ENCODE measurements at places on chromosomes 16 and 17.

GRCh38 chr16:11131706-11132105 lies 124.3 kb downstream of the SOCS1 start:
- DNase-seq: no peak

DNA sequence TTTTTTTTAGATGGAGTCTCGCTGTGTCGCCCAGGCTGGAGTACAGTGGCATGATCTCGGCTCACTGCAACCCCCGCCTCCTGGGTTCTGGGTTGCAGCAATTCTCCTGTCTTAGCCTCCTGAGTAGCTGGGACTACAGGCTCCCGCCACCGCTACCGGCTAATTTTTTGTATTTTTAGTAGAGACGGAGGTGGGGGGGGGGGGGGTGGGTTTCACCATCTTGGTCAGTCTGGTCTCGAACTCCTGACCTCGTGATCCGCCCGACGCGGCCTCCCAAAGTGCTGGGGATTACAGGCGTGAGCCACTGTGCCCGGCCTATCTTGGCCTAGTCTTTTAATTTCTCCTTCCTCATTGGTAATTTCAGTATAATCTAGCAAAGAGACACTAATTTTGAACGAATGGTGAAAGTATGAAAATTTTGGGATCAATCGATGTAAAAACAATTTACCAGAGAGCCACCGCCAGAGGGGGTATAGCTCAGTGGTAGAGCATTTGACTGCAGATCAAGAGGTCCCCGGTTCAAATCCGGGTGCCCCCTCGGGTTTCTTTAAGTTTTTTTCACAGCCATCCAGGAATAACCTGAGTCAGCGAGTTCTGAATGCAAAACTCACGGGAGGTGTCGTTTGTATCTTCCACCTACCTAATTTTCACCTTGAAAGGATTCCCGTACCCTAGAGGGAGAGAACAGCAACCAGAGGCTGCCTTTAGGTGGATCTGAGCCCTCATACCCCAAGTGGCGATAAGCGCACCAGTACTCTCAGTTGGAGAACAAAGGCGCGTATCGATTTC lies 2.5 kb upstream of the LASP1 start:
- DNase-seq: peak; percentile 71

DNA sequence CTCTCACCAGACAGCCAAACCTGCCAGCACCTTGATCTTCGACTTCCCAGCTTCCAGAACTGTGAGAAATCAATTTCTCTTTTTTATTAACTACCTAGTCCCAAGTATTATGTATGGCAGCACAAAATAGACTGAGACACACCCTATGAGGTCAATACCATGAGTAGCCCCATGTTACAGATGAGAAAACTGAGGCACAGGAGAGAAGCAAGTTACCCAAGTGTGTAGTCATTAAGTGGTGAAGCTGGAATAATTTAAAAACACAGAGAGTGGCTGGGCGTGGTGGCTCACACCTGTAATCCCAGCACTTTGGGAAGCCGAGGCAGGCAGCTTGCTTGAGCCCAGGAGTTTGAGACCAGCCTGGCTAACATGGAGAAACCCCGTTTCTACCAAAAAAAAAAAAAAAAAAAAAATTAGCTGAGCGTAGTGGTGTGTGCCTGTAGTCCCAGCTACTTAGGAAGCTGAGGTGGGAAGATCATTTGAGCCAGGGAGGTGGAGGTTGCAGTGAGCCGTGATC lies 4.9 kb downstream of the NQO1 start:
- no peak for DNase-seq

DNA sequence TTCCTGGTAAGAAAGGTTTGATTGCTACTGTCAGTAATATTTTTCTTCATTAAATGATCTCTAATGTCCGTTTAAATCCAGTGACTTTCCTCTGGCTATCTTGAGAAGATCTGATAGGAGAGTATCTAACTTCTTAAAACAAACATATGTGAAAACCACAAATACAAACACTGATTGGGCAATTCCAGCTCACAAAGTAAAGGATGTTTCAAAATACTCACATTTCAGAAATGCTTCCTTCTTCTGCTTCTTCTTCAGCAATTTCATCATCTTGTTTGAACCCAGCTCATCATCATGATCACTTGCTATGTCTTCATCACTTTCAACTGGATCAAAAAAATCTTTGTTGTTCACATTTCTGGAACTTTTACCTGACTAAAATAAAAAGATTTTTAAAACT lies 64.3 kb upstream of the RBL2 start:
- DNase-seq: no peak

DNA sequence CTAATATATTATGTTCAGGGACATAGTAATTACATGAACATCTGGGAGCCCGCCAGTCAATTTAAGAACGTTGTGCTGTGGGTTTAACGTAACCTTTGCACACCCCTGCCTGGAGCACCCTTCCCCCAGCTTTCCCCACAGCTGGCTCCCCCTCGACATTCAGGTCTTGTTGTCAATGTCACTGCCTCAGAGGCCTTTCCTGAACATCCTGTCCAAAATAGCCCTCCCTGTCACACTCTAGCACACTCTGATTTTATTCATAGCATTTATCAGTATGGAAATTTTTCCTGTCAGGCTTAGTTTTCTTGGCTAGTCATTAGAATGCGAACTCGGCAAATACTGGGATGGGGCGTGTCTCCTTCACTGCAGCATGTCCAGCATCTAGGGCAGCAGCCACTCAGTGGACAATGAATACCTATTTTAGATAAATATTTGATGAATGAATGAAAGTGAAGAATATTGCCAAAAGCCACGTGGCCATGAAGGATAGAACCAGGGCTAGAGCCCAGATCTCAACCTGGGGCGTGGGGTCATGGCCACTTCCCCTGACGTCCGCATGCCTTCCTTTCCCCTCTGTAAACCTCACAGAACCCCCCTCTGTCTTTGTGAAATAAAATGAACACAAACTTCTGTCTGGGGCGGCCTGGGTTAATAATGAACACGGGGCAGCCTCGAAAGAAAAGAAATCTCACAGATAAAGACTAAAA lies 10.5 kb downstream of the PIK3R6 start:
- no peak for DNase-seq

GRCh38 chr17:8133941-8134340 lies 10.0 kb upstream of the HES7 start:
- no peak for DNase-seq

- DNase-seq: no peak
Measured at GRCh38 chr16:3383045-3383448, 17.8 kb downstream of the ZSCAN32 start.

DNA sequence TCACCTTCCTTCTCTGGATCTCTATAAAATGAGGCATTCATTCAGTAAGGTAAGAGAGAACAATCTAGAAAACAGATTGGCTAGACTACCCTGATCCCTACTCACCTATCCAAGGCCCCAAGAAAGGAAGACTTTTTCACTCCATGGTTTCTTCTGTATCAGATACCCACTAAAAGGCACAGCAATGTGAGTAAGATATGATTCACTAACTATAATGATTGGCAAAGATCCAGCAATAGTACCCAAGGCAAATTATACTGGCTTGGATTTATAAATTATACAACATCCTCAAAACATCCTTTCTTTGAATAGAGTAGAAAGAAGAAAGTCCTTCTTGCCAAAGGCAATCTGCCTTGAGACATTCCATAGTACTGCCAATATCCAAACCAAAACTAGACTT lies 1432.0 kb upstream of the GOT2 start:
- DNase-seq: no peak

DNA sequence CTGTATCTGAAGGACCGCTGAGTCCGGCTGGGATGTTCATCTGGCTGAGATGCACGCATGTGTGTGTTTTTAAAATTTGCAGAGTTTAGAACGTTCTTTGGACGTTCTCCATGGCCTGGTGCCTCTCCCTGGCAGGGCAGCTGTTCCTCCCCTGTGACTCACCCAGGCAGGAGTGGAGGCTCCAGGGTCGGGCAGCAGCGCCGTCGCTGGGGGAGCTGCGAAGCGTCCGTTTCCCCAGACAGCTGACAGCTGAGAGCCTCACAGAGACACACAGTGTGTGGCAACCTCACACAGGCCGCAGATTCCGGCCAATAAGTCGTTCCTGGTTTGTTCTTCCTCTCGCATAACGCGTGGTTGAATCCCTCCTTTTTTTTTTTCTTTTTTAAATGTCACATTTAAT lies 80.6 kb downstream of the OR1D5 start:
- peak; percentile 81 for DNase-seq

DNA sequence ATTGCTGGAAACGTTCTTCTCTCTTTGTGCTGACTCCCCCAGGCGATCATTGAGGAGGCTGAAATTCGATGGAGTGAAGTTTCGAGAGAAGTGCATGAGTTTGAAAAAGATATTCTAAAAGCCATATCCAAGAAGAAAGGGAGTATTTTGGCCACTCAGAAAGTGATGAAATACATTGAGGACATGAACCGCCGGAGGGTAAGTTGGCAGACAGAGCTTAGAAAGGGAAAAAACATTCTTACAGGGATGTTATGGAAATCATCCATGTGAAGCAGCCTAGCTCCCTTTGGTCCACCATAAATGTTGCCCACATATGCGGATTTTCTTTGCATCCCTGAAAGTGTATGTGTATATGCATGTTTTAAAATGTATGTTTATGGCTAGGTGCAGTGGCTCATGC lies 36.5 kb downstream of the PRSS54 start:
- DNase-seq: no peak

- no peak for DNase-seq
Measured at GRCh38 chr17:81831957-81832607, 1.0 kb downstream of the MCRIP1 start.

- DNase-seq: no peak
Measured at GRCh38 chr17:80465327-80465974, 11.0 kb downstream of the NPTX1 start.

GRCh38 chr17:17575360-17576251 lies 15.9 kb downstream of the PEMT start:
- DNase-seq: no peak

GRCh38 chr17:692116-692515 lies 22.5 kb downstream of the VPS53 start:
- no peak for DNase-seq

- DNase-seq: no peak
Measured at GRCh38 chr16:28846933-28847273, 755 bp upstream of the TUFM start.

DNA sequence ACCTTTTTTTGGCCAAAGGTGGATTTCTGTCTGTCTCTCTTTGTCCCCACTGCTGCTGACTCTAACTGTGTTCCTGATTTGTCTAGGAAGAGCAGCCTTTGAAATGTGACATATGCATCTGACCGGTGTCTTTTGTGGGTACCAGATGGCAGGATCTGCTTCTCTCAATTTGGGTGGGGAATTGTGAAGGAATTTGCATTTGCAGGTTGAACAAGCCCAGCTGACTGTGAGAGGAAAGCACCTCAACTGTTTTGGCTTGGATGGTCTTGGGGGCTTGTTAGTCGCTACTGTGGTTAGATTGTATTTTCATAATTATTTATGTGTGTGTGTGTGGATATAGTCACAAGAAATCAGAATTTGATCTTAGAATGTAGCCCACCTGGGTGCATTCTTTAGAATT lies 37.7 kb upstream of the LCMT1 start:
- no peak for DNase-seq

GRCh38 chr17:79797492-79798298 lies 818 bp upstream of the CBX8 start:
- DNase-seq: peak; percentile 76

DNA sequence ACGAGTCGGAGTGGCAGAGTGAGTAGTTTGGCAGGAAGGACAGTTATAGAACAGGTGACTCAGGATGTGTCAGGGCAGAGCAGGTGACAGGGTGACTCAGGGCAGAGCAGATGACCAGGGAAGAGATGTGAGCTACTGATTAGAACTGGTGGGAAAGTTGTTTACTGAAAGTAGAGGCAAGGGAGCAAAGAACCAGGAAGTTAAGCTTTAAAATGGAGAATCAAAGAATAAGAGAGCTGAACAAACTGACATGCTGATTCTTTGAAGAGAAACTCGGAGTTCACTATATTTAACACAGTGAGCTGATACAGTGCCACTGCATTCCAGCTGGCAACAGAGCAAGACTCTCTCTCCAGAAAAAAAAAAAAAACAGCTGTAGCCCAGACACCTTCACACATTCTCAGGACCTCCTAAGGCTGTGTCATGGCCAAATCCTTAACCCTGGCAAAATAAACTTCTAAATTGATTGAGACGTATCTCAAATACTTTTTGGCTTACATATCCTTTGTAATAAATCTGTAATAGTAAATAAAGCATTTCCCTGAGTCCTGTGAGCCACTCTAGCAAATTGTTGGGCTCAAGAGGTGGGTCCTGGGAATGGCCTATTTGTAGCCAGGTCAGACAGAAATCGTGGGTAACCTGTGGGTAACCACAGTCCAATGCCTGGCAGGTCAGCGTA lies 12.3 kb upstream of the UBE2I start:
- no peak for DNase-seq

GRCh38 chr16:56469748-56470147 lies 18.4 kb downstream of the OGFOD1 start:
- DNase-seq: no peak

DNA sequence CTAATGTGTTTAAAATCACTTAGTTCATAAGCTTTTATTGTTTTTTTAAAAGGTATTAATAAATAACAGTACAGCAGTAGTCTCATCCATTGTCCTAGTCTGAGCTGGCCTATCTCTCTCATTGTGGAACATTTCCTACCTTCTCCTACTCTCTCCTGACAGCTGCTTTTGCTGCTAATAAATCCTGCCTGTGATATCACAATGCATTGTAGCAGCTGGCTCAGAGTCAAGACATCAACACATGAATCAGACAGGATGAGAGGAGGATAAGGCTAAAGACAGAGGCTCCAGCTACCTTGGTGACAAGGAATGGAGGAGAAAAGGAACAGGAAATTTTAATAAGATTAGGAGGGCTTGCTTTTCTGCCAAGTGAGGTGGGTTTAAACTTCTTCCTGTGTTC lies 626.1 kb downstream of the HS3ST4 start:
- no peak for DNase-seq

DNA sequence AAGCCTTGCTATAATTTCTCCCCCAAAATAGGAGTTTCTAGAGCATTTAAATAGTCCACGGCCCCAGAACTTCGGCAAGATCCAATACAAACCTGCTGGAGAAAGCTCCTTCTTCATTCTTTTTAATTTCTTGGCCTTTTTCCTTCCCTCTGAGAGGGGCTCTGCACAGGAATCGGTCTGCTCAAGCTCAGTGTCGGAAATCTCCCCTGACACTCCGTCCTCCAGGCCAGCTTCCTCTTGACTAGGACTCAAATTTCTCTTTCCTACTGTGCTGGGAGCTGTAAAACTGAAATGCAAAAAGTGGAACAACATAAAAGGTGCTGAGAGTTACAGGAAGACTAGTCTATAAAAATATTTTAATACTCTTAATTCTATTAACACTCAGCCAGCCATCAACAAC lies 183.3 kb downstream of the PARN start:
- no peak for DNase-seq

DNA sequence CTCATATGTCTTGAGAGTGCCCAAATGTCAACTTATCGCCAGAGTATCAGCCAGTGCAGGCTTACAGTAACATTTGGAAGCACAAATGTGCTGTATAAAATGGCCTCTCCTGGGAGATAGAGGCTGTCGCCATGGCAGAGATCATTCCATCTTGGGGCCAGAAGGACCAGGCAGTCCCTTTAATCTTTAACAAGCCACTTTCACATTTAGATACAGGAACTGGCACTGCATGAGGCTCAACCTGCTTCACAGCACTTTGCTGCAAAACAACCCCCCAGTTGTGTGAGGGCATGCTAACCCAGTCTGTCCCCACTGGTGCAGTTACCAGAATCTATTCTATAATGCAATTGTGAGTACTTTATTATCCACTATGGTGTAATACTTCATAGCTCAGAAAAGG lies 4.7 kb upstream of the RFFL start:
- DNase-seq: no peak

- no peak for DNase-seq
Measured at GRCh38 chr17:9522074-9522473, 53.5 kb downstream of the STX8 start.
